ENCODE measurements at places on chromosomes 1 and 21.
A peak's percentile ranks its signal among the peaks of the same experiment; 100 is the strongest.

DNA sequence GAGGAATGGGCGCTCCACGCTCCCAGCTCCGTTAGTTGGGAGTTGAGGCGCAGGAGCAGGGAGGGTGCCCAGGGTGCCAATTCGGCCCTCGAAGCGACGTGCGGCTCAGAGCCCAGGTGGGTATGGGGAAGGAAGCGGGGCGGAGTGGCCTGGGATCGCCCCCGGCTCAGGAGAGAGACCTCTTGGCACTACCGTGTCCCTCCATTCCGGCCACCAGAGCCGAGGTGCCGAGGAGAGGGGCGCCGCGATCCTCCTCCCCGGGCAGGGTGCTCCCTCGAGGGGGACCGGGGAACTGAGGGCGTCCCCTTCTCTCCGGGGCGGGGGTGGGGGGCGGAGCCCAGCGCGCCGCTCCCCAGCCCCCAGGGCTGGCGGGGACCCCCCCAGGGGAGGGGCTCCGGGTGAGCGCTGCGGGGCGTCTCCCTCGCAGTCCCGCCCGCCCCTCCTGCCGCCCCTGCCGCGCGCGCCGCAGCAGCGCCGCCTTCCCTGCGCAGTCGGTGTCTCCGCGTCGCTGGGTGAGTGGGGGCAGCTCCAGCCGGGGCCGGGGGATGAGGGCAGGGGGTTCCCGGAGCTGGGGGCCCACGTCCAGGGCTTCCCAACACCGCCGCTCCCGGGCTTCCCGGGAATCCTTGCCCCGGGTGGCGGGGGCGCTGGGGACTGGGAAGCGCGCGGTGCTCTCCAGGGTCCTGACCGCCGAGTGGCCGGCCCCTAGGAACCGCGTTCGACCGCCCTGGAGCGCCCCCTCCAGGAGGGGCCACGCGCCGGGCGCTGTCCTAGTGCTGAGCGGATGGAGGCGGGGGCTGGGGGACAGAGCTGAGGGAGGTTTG lies at the start of gene HPCA:
TSS of gene HPCA (plus strand) at position 488 of the 824 bp plus-strand sequence. CDS start 2,408 bp downstream, outside the sequence.
- peak; percentile 82 for DNase-seq
- H3K4me1 ChIP-seq, result no peaks in the 10 kb centered on the region
- no peak within 1 kb of the TSS for H3K27ac ChIP-seq
- H3K4me3 ChIP-seq, result no peak within 1 kb of the TSS
- no peaks in the 10 kb centered on the region for H3K36me3 ChIP-seq

DNA sequence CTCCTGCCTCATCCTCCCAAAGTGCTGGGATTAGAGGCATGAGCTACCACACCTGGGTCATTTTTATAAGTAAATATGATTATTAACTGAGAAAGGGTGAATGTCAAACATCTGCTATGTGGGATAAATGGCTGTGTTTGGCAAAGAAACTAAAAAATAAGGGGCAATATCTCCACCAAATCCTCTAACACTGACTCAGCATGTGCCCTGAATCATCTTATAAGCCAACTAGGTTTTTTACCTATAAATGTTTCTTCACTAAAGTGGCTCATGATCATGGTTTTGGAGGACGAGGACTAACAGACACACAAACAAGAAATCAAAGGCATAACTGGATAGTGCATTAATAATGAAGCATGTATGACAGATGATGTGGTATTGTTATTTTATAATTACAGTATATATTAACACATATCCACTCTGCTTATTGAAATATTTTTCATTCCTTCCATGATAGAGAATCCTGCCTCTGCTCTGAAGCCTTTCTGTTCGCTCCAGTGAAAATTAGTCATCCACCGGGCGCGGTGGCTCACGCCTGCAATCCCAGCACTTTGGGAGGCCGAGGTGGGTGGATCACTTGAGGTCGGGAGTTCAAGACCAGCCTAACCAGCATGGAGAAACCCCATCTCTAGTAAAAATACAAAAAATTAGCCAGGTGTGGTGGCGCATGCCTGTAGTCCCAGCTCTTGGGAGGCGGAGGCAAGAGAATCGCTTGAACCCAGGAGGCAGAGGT lies 11.7 kb upstream of the ARHGAP29 start:
- peaks cover 7% of the 10 kb centered on the region for H3K4me1 ChIP-seq
- H3K27me3 ChIP-seq, result peaks cover 71% of the 10 kb centered on the region
- no peak overlapping the region for H3K27ac ChIP-seq
- DNase-seq, result no peak
- H3K36me3 ChIP-seq, result peaks cover 1% of the 10 kb centered on the region

DNA sequence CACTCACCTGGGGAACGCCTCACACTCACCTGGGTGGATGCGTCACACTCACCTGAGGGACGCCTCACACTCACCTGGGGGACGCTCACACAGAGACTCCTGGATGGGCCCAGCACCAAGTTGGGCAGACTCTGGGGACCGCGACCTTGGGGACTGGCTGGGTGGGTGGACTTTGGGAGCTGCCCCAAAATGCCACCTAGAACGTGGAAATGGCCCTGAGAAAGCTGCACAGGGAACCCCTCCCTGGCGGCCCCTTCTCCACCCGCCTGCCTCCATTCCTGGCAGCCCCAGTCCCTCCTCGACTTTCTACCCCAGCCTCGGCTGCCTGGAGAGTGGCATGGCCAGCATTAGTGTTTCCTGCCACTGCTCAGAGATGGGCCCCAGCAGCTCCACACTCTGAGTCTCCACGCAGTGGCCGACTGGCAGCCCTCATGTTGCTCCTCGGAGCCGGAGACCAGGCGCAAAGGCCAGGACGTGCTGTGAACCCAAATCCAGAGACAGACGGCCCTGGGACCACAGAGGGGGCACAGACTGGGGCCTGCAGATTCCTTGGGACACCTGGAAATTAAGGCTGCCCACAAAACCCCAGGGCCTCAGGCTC lies 46.5 kb upstream of the ACTRT2 start:
- H3K4me3 ChIP-seq, result no peak overlapping the region
- DNase-seq, result no peak
- H3K27ac ChIP-seq, result no peak overlapping the region
- peaks cover 3% of the 10 kb centered on the region for H3K27me3 ChIP-seq
- H3K4me1 ChIP-seq, result peaks cover 5% of the 10 kb centered on the region

- H3K4me1 ChIP-seq, result peaks cover 37% of the 10 kb centered on the region
- H3K36me3 ChIP-seq, result peaks cover 5% of the 10 kb centered on the region
- H3K27ac ChIP-seq, result peak overlapping the region; percentile 89
- peak overlapping the region; percentile 93 for H3K4me3 ChIP-seq
- no peaks in the 10 kb centered on the region for H3K27me3 ChIP-seq
Measured at GRCh38 chr1:180155182-180155682, 563 bp downstream of the QSOX1 start.

DNA sequence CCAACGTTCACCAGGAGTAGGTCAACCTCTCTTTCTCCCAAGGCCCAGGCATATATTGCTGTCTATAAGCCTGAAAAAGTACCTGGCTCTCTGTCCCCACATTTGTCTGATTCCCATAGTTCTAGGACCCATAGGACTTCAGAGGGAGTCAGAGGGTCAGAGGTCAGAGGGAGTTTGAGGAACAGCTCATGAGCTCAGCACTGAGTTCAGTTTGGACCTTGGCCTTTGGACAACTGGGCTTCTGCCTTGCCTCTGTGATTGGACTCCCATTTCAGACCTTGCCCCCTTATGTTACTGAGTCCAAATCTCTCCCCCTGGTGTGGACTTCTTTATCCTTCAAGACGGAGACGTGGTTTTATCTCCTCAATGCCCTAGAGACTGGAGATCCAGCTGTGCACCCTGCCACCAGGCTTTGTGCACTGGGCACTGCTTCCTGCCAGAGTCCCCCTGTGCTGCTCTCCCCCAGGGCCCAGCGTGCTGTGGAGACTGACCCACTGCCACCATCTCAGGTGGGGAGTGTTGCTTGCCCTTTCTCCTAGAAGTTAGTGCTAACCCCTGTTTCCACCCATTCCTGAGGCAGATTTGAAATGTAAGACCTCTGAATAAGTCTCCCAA lies 3.2 kb downstream of the CTSE start:
- H3K4me1 ChIP-seq, result peaks cover 4% of the 10 kb centered on the region
- no peak overlapping the region for H3K4me3 ChIP-seq
- no peak for DNase-seq
- no peaks in the 10 kb centered on the region for H3K36me3 ChIP-seq
